SW 1271 (cell line): ENCODE measurements at places on chromosomes 11 and 22.

GRCh38 chr22:38886333-38886732 is 14.3 kb upstream of the CBX6 start:
- no peak for DNase-seq

DNA sequence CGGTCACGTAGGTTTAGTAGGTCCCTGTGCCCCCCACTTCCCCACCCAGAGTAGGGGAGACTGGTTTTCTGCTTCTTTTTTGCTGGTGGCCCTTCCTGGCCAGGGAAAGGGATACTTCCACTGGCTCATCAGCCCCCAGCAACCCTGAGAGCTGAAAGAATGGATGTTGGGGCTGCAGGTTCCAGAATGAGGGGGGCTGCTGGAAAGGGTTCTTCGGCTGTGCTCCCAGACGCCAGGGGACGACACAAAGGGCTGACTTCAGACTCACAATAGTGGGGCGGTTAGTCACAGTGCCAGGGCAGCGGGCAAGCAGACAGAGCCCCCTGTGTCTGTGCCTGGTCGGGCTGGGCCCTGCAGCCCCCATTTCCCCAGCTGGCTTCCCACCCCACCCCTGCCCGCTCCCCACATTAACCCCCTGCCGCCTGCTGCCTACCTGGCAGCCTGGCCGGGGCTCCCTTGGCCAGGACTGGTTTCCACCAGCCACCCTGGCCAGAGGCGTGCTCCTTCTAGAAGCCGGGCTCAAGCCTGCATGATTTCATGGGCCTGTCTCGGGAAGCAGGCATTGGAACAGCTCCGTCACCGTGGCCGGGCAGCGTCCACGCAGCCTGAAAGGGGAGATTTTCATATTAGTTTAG is 79.1 kb upstream of the WNT7B start:
- no peak for DNase-seq

- DNase-seq = no peak
Measured at GRCh38 chr11:94803491-94803890, 35.3 kb downstream of the AMOTL1 start.

DNA sequence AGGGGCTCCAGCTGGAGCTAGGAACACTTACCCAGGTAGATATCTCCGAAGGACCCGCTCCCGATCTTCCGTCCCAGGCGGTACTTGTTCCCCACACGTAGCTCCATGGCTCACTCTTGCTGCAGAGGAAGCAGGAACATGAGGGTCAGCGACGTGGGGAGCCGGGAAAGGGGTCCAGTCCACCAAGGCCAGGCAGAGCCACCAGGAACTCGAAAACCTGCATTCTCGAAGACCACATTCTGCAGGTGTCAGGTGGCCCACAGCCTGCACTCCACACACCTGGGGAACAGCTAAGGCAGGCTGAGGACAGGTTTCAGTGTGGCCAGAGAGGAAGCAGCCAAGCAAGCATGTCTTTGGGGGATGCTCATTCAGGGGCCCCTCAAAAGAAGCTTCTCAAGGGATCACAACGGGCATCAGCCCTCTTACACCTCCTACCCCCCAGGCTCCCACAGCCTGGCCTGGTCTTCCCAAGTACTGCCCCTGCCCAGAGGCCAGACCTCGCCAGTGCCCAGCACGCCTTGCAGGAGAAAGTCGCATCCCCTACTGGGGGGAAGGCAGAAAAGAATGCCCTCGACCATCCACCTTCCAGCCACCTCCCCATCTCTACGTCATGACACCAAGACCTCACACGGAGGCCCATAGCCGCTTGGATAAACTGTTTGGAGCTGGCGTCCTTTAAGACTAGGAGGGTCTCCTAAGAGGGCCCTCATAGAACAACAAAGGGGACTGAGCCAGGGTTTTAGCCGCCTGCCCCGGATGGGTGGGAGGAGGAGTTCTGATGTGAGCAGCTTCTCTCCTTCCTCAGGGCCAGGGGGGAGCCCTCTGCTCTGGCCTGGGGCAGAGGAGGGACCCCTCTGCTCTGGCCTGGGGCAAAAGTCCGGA is 2.9 kb downstream of the CSNK1E start:
- DNase-seq = no peak

DNA sequence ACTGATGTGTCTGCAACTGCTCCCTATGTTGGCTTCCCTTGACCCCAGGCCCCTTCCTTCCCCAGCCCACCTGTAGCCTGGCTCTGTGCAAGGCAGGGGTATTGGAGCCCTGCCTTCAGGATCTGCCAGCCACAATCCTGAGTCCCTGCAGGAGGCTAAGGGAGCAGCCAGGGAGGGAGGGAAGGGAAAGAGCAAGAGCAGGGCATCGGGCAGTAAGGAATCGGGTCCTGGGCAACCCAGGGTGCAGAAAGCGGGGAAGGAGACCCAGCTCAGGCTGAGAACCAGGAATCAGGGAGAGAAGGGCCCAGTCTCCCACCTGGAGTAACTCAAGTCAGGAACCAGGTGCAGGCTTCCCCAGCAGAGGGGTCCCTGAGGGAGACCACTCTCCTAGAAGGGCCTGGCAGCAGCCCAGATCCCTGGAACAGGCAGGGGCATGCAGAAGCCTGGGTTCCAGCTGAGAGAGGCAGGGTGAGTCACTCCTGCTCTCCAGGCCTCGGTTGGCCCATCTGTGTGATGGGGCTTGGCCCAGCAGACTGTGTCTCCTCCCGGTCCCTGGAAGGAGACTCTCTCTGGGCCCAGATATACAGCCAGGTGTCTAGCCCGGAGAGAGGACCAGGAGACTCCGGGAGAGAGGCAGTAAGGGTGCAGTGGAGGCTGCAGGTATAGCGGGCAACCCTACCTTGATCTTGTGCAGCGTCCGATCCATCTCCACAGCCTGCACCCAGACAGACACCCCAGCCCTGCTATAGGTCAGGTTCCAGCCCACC is 13.4 kb downstream of the STARD10 start:
- DNase-seq = no peak

DNA sequence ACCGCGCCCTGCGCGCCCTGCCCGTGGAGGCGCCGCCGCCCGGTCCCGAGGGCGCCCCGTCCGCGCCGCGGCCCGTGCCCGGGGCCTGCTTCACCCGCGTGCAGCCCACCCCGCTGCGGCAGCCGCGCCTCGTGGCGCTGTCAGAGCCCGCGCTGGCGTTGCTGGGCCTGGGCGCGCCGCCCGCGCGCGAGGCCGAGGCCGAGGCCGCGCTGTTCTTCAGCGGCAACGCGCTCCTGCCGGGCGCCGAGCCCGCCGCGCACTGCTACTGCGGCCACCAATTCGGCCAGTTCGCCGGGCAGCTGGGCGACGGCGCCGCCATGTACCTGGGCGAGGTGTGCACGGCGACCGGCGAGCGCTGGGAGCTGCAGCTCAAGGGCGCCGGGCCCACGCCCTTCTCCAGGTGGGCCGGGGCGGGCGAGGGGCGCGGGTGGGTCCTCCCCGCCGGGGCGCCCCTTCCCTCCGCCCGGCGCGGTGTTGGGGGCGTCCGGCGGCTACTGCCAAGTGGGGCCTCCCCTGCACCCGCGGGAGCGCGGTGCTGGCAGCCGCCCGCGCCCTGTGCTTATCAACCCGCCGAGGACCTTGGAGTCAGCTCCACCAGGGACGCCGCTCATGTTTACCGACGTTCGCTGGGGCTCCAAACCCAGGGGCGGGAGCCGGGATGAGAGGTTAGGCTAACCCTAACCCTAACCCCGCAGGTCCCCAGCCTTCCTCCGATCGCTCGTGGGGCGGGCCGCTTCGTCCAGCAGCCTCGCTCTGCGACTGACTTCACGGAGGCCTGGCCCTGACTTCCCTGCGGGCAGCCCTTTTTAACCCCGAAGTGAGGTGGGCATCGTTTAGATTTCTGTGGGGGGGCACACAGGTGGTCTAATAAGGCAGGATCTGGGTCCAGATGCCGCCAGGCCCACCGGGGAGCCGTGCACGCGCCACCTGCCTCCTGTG is 649 bp downstream of the SELENOO start:
- DNase-seq = no peak

DNA sequence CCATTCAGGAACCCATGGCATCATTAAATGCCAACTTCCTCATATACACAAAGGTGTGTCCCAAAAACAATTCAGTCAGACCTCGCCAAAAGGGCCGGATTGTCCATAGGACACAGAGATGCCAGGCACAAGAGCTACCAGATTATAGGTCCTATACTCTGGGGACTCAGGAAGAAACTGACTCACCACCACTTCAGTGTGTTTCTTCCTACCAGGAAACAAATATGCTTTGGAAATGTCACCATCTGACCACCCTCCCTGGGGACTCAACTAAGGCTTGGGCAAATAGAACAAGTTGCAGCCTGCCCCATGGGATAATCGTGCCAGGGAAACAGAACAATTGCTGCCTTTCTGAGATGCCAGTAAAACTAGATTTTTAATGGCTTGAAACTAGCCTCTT is 11.7 kb downstream of the POU2AF3 start:
- DNase-seq = no peak

GRCh38 chr11:112627588-112628045 is 333.6 kb upstream of the NCAM1 start:
- DNase-seq = no peak

DNA sequence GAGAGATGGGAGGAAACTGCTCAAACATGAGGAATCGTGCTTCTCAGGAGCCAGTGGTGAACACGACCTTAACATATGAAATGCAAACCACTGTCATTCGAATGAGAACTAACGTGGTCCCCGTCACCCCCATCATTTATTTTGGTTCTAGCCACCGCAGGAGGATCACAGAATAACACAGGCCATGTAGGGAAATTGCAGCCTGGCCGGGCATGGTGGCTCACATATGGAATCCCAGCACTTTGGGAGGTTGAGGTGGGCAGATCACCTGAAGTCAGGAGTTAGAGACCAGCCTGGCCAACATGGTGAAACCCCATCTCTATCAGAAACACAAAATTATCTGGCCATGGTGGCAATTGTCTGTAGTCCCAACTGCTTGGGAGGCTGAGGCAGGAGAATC is 27.1 kb downstream of the KRTAP5-5 start:
- DNase-seq = no peak

GRCh38 chr22:32618441-32619140 is 144.0 kb downstream of the FBXO7 start:
- DNase-seq = no peak

DNA sequence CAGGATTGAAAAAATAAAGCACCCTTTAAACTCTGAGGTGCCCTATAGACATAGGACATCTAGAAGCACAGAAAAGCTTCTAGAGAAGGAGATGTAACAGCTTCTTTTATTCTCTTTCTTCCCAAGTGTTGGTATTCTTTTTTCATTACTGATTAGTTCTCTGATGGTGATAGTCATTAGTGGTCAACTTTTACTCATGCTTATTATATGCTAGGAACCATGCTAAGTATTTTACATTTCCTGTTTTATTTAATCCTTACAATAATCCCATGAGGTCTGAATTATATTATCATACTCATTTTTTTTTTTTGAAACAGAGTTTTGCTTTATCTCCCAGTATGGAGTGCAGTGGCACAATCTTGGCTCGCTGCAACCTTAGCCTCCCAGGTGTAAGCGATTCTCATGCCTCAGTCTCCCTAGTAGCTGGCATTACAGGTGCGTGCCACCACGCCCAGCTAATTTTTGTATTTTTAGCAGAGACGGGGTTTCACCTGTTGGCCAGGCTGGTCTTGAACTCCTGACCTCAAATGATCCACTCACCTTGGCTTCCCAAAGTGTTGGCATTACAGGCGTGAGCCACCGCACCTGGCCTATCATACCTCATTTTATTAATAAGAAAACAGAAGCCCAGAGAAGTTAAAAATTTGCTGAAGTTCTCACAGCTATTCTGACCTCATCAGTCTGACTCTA is 3.0 kb downstream of the C11orf52 start:
- DNase-seq = no peak

GRCh38 chr22:49091451-49091850 is 736.2 kb downstream of the BRD1 start:
- DNase-seq = no peak

GRCh38 chr11:108241330-108242037 is 18.6 kb downstream of the ATM start:
- DNase-seq = no peak

DNA sequence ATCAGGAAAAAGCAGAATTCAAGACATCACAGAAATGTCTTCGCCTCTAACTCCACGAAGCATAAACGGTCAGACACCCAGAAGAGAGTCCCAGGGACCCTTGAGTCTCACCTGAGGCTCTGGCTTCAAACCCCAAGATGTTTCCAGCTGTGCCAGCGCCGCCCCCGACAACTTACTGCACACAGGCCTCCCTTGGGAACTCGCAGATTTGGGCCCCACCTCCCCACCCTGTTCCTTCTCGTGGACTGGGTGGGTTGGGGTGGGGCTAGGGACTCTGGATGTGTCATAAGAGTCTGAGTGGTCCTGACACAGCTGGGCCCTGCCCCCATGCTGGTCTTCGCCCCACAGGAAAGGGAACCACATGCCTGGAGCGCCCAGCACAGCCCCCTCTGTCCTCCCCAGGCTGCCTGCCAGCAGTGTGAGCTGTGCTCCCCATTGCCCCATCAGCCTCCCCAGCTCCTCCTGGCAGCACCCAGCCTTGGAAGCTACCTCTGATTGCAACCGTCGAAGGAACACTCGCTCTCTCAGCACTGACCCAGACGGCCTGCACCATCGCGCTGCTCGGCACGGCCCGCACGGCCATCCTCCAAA is 147.5 kb downstream of the CRYBB2 start:
- DNase-seq = no peak

DNA sequence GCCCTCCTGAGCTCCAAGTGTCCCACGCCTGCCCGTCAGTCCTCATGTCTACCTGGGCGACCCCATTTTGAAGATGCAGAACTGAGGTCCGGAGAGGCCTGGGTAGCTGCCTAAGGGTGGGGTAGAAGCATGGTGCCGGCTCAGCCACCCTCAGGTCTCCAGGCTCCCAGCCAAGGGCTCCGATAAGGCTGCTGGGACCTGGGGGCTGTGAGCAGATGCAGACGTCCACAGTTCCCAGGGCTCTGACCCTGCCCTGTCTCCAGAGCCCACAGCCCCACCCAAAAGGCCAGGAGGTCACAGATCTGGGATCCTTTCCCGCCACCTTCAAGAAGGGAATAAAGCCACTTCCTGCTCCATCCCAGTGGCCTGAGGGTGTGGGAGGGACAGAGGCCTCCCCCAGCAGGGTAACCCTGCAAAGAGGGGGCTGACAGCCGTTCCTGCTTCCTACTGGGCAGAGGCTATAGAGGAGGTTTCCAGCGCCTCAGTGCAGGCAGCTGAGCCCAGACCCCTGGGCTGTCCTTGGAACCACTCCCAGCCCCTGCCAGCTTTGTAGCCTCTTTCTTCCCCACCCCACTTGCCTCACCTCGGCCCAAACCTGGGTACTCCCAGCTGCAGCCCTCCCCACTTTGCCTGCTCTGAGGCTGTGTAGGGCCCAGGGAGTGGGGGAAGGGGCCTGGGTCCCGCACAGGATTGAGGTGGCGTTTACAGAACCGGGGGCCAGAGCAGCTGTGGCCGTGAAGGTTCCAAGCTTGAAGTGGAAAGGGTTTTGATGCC is 85.5 kb downstream of the CDKN1C start:
- no peak for DNase-seq

GRCh38 chr11:130574740-130575139 is 126.3 kb downstream of the ADAMTS15 start:
- no peak for DNase-seq

- no peak for DNase-seq
Measured at GRCh38 chr22:45638834-45639746, 32.5 kb upstream of the ATXN10 start.

DNA sequence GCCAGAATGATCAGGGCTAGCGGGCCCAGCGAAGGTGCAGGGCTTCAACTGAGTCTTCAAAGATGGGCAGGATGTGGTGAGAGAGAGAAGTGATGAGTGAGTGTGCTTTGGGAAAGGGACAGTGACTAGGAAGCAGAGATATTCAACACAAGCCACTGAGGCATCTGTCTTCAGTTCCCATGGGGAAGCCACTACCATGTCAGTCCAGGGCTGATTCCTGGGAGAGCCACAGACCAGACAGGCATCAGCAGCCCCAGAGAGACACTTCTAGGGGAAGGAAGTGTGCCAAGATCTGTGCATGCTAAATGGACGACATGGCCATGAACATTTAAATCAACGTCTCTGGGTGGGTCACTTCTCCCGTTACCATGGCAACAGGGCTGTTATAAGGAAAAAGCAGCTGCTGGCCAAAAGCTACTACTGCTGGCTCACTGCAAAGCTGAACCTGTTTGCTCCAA is 28.5 kb downstream of the P4HA3 start:
- DNase-seq = no peak
